ENCODE measurements at places on chromosomes 5 and 9.

DNA sequence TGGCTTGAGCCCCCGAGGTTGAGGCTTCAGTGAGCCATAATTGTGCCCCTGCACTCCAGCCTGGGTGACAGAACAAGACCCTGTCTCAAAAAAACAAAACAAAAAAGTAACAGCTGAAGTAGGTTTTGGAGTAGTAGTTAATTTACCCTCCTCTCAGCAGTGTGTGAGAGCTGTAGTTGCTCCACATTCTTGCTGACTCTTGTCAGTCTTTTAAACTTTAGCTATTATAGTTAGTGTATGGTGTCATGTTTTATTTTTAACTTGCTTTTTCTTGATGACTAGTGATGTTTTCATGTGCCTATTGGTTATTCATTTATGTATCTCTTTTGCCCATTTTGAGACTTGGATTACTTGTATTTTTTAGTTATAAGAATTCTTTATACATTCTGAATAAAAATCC, 52.9 kb upstream of the DHFR start:
- no peak for DNase-seq

DNA sequence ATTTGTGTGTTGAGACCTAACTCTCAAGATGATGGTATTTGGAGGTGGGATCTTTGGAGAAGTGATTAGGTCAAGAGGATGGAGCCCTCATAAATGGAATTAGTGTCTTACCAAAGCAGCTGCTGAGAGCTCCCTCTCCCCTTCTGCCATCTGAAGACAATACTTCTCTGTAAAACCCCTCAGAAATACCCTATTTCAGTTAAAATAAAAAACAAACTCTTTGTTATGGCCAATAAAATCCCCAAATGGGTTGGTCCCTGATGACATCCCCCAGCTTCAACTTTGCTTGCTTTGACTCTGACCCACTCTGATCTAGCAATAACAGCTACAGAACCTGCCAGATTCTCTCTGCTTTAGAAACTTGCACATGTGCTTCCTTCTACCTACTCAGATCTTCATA, 100.9 kb downstream of the SNCAIP start:
- no peak for DNase-seq

DNA sequence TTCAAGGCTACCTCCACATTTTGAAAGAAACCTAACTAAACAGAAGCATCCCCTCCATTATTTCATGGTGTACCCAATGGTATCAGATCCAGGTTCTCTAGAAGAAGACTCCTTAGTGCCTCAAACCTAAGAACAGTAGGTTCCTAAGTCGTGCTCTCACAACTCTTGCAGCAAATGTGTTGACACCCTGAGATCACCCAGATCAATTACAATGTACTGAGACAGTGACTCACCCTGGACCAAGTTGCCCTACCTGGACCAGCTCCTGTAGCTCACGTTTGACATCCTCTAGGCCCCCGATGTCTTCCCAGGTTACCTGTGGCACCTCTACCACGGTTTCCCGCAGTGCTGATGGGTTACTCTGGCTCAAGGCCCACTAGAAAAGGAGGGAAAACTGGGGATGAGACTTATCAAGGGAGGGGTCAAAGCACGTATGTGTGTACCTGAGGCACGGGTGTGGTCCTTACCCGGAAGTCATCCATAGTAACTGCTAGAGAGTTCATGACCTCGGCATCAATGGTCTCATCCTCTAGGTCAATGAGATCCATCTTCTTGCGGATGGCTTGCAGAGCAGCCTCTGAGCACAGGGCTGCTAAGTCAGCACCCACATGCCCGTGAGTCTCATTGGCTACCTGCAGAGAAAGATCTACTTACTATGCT, 11.7 kb downstream of the VCP start:
- DNase-seq = no peak

DNA sequence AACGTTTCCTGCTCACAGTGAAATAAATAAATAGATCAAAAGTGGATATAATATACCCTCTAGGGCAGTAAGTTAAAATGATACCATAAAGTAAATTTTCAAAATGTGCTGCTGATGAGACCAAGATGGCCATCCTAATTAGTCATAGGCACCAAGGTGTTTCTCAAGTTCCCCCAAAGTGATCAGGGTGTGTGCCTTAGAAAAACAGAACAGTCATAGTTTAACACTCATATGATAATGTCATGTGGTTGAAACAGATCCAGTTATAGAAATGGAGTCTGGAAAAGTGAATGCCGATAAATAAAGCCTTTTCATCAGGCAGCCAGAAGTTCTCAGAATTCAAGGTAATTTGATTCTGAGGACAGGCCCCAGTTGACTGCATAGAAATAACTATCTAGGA, 161.5 kb upstream of the CDKN2B start:
- no peak for DNase-seq

DNA sequence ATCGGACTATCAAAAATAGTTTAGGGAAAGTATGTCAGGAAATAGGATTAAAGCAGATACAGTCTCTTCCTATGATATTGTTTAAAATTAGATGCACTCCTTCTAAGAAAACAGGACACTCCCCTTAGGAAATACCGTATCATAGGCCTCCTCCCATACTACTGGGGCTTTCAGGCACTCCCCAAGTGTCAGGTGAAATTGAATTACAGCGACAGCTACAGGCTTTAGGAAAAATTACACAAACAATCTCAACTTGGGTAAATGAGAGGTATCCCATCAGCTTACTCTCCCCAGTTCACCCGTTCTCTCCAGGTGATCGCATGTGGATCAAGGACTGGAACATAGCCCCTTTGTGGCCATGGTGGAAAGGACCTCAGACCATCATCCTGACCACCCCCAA, 110.4 kb upstream of the EPB41L4A start:
- DNase-seq = no peak

GRCh38 chr9:101561740-101562139, 28.1 kb downstream of the RNF20 start:
- DNase-seq = no peak

DNA sequence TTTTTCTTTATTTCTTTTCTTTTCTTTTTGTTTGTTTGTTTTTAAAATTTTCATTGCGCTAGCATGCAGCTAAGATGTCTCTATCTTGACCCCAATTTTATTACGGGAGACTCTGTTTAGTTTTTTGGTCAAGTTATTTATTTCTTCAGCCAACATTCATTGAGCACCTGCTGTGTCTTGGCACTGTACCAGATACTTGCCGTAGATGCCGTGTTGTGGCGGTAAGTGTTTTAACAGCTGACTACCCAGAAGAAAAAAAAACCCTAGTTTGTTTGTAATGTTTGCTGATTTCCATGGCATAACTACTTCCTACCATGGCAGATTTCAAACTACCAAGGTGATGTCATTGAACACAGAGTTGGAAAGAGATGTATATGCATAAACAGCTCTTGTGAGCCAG, 65.0 kb downstream of the UGCG start:
- DNase-seq = no peak

DNA sequence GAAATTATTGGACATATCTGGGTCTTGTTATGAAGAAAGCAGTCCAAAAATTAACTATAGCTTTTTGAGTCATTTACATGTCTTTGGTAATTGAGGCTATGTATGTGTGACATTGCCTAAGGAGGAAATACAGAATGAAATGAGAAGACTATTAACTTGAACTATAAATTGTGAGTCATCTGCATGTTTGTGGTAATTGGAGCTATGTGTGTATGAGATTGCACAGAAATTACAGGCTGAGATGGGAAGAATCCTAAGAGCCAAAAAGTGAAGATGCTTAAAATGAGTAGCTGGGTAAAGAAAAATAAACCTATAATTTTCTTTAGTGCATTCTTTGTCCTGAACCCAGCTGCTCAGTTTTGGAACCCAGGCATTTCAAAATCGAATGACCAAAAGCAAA, 747.6 kb upstream of the EDIL3 start:
- no peak for DNase-seq

DNA sequence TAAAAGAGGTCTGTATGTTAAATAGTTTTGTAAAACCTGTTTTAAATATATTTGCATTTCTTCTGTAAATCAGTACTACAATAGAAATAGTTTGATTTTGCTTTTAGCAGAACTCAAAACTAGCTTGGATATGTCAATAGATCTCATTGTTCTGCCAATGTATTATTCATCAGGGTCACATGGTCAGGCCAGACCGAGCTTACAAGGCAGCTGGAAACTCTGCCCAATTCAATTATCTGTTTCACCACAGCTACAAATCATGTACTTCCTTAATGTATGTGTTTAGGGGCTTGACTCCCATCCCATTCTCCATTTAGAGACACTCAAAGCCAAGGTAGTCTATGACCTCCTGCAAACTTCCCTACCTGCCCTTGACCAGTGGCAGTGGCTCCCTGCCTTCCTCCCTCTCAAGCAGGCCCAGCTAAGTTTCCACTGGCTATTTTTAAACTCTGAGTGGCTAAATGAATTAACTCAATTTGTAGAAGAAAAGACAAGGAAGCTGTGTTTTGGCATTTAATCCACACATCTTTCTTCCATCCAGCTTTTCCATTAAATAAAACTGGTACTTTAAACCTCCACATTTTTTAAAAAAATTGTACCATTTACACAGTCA, 46.4 kb upstream of the SELENOP start:
- DNase-seq = no peak

- no peak for DNase-seq
Observed at GRCh38 chr9:27487927-27488326, 36.2 kb upstream of the IFNK start.

DNA sequence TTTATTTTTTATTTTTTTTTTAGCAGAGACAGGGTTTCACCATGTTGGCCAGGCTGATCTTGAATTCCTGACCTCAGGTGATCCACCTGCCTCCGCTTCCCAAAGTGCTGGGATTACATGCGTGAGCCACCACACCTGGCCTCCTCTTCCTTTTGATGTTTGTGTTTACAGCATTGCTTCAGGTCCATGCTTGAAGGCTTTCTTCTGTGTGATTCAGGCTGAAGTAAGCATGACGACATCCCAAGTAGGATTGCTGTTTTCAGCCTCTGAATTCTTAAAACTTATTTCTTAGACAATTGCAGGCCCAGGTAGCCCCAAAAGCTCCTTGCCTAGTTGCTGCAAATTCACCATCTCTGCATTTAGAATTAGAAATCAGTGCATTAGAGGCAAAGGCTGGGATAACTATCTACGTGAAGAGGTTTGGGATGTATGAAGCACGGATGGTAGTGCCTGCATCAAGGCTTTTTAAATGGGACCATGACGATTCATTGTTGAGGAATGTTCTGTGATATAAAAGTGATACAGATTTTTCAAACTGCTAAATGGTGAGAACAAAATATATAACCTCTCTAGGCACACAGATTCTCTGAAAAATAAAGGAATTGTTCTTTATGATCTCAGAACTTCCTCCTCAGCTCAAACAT, 3.0 kb upstream of the ETF1 start:
- DNase-seq = no peak

GRCh38 chr5:178273665-178274541, 41.3 kb upstream of the PHYKPL start:
- DNase-seq = no peak

DNA sequence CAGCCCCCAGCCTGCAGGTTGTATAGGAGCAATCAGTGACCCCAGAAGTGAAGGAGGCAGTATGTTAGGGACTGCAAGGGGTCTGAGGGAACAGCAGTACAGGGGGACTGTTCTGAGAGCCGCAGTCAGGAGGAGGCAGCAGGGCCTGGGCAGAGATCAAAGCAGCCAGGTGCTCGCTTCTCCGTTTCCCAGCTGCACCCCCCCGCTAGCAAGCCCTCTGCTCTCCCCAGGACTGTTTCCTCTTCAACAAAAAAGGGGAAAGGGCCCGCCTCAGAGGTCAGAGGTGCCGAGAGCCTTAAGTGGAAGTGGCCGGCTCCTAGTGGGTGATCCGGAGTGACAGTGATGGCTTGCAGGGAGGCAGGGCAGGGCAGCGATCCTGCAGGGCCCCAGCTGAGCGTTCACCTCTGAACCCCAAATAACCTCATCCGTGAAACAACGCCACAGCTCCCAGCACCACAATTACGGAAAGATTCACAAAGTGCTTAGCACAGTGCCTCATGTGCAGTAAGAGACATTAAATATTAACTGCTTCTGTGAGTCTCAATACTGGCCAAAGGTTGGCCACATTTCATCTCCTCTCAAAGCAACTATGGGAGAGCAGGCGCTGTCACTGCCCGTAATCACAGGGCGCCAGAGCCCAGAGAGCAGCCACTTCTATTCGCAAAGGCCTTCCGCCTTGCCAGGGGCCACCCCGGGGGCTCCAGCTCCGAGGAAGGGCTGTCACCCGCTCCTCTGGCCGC, 8.0 kb downstream of the CLPTM1L start:
- DNase-seq = no peak

GRCh38 chr5:167993771-167994170, 297.7 kb upstream of the WWC1 start:
- DNase-seq = no peak

GRCh38 chr5:173211284-173211683, 23.7 kb downstream of the NKX2-5 start:
- no peak for DNase-seq

GRCh38 chr5:169354263-169354662, 53.3 kb upstream of the SLIT3 start:
- DNase-seq = no peak

- no peak for DNase-seq
Observed at GRCh38 chr5:56176871-56177533, 56.1 kb downstream of the ANKRD55 start.

DNA sequence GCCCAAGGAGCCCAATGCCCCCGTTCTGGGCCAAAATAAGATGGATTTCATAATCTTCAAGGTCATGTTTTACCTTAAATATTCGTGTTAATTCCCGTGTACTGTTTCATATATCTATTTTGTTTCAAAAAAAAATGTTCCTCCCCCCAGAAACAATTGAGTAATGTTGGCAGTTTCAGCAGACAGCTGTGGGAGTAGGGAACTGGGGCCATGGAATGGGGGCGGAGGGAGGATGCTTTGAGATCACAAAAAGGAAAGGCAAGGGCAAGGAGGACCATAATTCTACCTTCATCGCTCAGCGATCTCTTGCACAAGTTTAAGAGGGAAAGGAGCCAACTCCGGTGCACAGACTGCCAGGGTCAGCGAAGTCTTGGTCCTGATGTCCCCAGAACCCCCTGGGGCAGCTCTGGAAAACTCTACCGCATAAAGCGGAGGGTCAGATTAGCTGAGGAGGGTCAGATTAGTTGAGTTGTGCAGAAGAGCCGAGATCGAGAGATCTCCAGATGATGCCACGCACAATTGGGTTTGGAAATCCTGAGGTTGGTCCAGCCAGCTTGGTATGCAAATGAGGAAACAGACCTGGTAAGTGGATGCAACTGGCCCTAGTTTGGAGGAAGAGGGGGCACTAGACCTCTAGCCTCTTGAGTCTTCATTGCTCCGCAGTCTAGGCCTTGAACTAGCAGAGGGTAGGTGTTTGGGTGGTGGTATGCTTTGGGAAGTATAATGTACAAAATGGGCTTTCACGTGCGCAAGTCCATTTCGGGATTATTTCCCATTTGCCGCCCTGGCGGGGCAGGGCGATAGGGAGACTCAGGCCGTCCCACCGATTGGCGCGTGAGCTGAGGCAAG, 24.0 kb downstream of the CDKN2A start:
- no peak for DNase-seq
